ENCODE measurements at places on chromosomes 16 and 17. TPM values are rescaled to one million over a fixed set of nuclear protein-coding genes. Genes with fewer than 3 reads are reported as not detected.

The HBQ1 gene
- not detected for total RNA-seq

The SNF8 gene
- 110 TPM for total RNA-seq

The TBX21 gene
- 1.9 TPM for total RNA-seq

The CCL14 gene
- 134 TPM for total RNA-seq

The RRAD gene
- 90.9 TPM for total RNA-seq

The CTRB1 gene
- total RNA-seq, result not detected

The C16orf87 gene
- 7.2 TPM for total RNA-seq

The KRTAP4-3 gene
- not detected for total RNA-seq

DNA sequence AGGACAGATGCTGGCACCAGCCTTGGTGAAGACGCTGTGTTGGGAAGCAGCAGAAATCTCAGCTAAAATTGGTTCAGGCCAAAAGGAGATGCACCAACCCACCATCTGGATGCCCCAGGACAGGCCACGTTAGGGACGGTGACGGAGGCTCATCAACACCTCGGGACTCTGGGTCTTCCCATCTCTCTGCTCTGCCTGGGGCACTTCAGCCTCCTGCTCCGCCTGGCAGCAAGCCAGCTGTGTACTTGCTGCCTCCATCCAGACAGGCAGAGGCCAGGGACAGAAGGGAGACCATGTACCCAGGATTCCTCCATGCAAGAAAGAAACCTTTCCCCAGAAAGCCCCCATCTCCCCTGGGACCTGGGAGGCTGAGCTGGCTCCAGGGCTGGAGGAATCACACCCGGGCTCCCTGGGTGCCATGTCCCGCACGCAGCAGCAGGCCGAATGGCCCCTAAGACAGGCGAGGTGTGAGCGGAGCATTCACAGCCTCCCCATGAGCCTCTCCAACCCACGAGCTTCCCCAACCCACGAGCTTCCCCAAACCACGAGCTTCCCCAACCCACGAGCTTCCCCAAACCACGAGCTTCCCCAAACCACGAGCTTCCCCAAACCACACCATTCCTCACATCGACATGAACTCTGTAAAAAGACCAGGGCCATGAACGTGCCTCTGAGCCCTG is 274.5 kb downstream of the C16orf95 start:
- H3K4me1 ChIP-seq, result peaks cover 4% of the 10 kb centered on the region
- no peaks in the 10 kb centered on the region for H3K36me3 ChIP-seq
- DNase-seq, result no peak
- H3K4me3 ChIP-seq, result no peak overlapping the region
- no peak overlapping the region for H3K27ac ChIP-seq

- no peaks in the 10 kb centered on the region for H3K4me1 ChIP-seq
- no peak for DNase-seq
- no peak overlapping the region for H3K4me3 ChIP-seq
- H3K27me3 ChIP-seq, result no peaks in the 10 kb centered on the region
- no peaks in the 10 kb centered on the region for H3K36me3 ChIP-seq
- no peak overlapping the region for H3K27ac ChIP-seq
These were observed 171.6 kb downstream of the SNX29 start for GRCh38 chr16:12148120-12148519.

DNA sequence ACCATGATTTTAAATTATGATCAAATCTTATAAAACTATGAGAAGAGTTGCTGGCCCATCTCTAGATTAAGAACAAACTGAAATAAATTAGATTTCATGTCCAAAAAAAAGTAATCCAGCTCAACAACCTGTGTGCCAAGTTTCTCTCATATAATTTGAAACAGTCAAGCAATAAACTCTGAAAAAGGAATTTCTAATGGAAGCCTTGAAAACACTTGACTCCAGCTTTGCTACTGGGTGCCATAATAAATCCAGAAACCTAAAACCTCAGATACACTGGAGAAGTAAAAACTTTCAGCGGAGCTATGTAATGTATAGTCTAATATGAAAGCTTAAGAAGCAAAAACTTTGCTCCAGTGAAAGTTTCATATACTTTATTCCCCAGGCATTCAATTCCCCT is 25.5 kb downstream of the RPGRIP1L start:
- no peaks in the 10 kb centered on the region for H3K4me1 ChIP-seq
- H3K27ac ChIP-seq, result no peak overlapping the region
- no peaks in the 10 kb centered on the region for H3K27me3 ChIP-seq
- H3K36me3 ChIP-seq, result no peaks in the 10 kb centered on the region
- H3K4me3 ChIP-seq, result no peak overlapping the region

DNA sequence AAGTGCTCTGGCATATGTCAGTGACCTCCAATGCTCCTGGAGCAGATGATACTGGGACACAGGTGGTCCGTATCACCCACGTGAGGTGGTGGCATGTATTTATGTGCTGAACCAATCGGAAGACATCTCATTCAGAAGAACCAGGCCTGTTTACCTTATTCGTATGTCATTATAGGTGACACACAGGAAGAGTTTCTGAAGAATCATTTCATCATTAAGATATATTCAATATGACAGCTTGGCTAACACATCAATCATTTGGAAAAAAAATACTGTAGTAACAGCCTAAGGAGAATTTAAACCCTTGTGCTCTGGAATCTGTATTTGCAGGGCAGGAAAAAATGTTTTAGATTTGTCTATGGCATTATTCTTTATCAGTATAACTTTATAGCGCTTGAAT is 44.6 kb downstream of the RBFOX1 start:
- no peaks in the 10 kb centered on the region for H3K27me3 ChIP-seq
- H3K27ac ChIP-seq, result no peak overlapping the region
- no peak for DNase-seq
- H3K4me3 ChIP-seq, result no peak overlapping the region
- H3K36me3 ChIP-seq, result no peaks in the 10 kb centered on the region

GRCh38 chr16:88323546-88324330 is 59.0 kb upstream of the ZNF469 start:
- no peak overlapping the region for H3K4me3 ChIP-seq
- no peak overlapping the region for H3K27ac ChIP-seq
- H3K4me1 ChIP-seq, result no peaks in the 10 kb centered on the region
- no peaks in the 10 kb centered on the region for H3K36me3 ChIP-seq

- DNase-seq, result peak; percentile 63
- H3K4me3 ChIP-seq, result peak overlapping the region; percentile 9
- peaks cover 2% of the 10 kb centered on the region for H3K36me3 ChIP-seq
- no peaks in the 10 kb centered on the region for H3K4me1 ChIP-seq
- H3K27me3 ChIP-seq, result no peaks in the 10 kb centered on the region
These were observed 5.4 kb downstream of the MYO1C start for GRCh38 chr17:1486802-1487695.

GRCh38 chr16:4685776-4686496 is 7.4 kb upstream of the NUDT16L1 start:
- peaks cover 6% of the 10 kb centered on the region for H3K36me3 ChIP-seq
- no peaks in the 10 kb centered on the region for H3K27me3 ChIP-seq
- H3K4me3 ChIP-seq, result no peak overlapping the region
- no peak for DNase-seq
- no peak overlapping the region for H3K27ac ChIP-seq

DNA sequence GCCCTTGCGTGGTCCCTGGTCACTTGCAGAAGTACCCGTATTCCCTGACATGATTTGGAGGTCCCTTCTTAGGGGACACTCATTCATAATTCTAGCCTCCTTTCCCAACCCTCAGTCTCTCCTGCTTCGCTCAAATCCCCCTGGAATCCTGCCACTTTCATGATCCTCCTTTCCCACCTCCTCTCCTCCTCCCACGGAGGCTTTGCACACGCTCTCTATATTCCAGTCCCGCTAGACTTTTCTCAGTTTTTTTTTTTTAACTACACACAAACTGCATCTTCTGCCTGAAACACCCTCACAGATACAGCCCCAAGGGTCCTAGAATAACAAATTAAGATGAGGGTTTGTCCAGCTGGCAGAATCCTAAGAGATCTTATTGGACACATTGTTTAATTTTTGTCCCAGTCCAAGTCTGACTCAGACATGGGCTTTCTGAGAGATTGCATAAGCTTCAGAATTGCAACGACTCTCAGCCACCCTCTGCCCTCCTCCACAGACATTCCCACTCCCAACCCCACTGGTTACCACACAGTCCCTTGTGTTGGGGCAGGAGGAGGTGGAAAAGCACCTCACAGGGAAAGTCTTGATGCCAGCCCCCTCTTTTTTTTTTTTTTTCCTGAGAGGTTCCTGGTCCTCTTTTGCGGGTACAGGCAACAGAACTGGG is 739.5 kb upstream of the EEF2KMT start:
- H3K27me3 ChIP-seq, result no peaks in the 10 kb centered on the region
- no peak overlapping the region for H3K4me3 ChIP-seq
- no peaks in the 10 kb centered on the region for H3K36me3 ChIP-seq

DNA sequence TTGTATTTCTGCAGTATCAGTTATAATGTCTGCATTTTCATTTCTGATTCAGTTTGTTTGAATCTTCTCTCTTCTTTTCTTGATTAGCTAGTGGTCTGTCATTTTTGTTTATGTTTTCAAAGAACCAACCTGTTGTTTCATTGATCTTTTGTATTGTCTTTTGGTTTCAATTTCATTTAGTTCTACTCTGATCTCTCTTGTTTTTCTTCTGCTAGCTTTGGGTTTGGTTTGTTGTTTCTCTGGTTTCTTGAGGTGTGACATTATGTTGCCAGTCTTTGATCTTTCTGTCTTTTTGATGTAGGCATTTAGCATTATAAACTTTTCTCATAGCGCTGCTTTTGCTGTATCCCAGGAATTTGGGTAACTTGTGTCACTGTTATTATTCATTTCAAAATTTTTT is 107.2 kb downstream of the PHKB start:
- no peak for DNase-seq
- H3K36me3 ChIP-seq, result no peaks in the 10 kb centered on the region
- no peak overlapping the region for H3K27ac ChIP-seq
- no peaks in the 10 kb centered on the region for H3K4me1 ChIP-seq

DNA sequence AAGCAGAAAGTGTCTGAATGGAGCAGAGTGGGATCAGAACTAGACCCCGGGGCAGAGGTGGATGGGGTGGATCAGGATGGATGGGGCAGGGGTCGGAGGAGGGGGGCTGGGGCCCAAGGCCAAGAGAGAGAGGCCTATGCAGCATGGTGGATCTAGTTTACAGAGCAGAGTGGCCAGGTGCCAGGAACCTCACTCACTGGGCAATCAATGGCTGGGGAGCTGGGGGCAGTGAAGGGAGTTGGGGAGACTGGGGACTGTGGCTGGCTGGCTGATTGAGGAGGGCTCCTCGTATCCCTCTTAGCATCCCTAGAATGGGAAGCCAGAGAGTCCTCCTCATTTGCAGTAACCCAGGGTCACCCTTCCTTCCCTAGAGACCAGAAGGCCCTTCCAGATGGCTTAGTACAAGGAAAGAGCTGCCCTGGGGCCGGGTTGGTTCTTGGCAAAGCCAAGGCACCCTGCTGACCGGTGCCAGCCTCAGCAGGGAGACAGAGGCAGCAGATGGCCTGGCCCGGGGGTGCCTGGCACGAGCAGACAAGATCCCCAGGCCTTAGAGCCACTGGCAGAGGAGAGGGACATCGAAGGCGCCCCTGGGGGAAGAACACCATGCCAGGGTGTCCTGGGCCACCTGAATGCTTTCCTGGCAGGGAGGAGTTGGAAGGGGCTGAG is 36.8 kb downstream of the SRCIN1 start:
- H3K27me3 ChIP-seq, result peaks cover 31% of the 10 kb centered on the region
- H3K4me3 ChIP-seq, result no peak overlapping the region
- no peaks in the 10 kb centered on the region for H3K36me3 ChIP-seq
- no peak overlapping the region for H3K27ac ChIP-seq
- no peak for DNase-seq
- peaks cover 3% of the 10 kb centered on the region for H3K4me1 ChIP-seq

DNA sequence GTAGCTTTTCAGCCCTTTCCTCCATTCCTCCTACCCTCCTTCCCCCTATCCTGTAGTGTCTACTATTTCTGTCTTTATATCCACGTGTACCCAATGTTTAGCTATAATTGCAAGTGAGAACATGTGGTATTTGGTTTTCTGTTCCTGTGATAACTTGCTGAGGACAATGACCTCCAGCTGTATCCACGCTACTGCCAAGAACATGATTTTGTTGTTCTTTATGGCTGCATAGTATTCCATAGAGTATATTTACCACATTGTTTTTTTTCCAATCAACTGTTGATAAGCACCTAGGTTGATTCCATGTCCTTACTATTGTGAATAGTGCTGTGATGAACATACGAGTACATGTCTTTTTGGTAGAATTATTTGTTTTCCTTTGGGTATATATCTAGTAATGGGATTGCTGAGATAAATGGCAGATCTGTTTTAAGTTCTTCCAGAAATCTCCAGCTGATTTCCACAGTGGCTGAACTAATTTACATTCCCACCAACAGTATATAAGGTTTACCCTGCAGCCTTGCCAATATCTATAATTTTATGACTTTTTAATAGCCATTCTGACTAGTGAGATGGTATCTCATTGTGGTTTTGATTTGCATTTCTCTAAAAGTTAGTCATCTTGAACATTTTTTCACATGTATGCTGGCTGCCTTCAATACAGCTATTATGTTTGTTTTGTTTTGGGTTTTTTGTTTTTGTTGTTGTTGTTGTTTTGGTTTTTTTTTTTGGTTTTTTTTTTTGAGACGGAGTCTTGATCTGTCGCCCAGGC is 10.9 kb upstream of the COPRS start:
- H3K27me3 ChIP-seq, result no peaks in the 10 kb centered on the region
- H3K4me3 ChIP-seq, result no peak overlapping the region
- DNase-seq, result no peak

GRCh38 chr17:43143201-43143600 is 18.0 kb upstream of the BRCA1 start:
- H3K4me3 ChIP-seq, result no peak overlapping the region
- peaks cover 3% of the 10 kb centered on the region for H3K36me3 ChIP-seq
- H3K4me1 ChIP-seq, result no peaks in the 10 kb centered on the region
- no peak overlapping the region for H3K27ac ChIP-seq

DNA sequence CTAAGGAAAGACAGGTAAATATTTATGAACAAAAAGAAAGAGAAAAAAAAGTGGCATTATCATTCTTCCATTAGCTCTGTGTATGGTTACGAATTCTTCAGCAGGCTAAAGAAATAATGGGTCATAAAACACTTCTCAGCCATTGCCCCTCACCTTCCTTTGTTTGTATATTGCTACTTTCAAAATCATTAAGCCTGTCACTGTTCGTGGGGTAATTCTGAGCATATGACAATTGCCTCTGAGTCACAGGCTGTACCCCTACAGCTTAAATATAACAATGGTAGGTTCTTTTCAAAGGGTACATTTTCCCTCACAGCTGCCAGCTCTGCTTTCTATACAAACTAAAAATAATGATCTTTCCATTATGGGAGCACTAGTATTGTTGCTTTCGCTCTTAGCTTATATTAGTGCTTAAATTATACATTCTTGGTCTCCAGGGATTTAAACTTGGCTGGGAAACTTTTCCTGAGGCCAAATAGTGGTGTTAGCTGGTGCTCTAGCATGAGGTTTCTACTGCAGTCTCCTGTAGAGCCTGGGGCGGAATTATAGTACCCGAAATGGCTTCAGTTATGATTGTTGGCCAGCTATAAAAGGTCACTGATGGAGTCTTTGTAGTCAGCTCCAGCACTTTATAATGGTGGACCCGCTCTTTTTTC is 74.7 kb upstream of the CDH11 start:
- H3K27ac ChIP-seq, result no peak overlapping the region
- H3K36me3 ChIP-seq, result no peaks in the 10 kb centered on the region
- H3K4me3 ChIP-seq, result no peak overlapping the region
- H3K27me3 ChIP-seq, result no peaks in the 10 kb centered on the region
- DNase-seq, result no peak
